ENCODE measurements at places on chromosomes 12 and 14. TPM values are rescaled to one million over a fixed set of nuclear protein-coding genes. Genes with fewer than 3 reads are reported as not detected.

DNA sequence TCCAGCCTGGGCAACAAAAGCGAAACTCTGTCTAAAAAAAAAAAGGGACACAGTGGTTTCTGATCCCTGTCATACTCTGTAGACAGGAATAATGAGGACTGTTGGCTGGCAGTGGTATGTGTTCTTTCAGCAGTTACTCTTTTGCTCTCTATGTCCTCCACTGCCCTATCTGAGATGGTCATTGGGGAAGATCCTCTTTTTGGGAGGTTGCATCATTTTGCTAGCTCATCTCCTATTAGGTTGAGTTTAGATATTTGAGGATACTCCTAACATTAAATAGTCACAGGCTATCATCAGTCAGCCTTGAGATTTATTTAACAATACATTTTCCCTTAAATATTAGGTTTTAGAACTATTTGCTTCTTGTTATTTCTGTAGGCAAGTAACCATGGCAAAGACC lies 5.9 kb upstream of the CCDC91 start:
- DNase-seq, result no peak

- no peak for DNase-seq
Observed at GRCh38 chr12:47751561-47751960, 7.1 kb downstream of the RAPGEF3 start.

DNA sequence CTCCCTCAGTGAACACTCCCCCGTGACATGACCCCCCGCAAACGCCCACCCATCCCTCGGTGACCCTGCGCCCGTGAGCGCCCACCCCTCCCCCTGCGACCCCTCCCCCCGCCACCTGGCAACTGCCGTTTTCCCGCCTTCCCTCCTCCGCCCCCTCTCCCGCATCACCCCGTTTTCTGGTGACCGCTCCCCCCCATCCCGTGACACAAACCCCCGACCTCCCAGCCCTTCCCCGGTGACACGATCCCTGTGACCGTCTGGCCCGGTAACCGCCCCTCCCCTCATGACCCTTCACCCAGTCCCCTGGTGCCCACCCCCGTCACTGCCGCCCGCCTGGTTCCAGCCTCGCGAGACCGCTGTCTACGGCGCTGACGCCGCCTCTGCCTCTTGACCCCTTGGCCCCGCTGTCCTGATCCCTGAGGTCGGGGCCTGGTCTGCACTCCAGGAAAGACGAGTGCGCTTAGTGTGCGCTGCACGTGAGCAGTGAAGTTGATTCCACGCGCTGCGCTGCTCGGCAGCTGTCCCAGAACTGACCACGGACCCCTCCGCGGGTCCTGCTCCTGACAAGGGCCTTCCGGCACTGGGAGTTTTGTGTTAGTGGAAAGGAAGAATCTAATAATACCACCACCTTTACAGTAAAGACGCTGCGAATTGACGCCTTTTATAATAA lies 59.4 kb downstream of the DDX51 start:
- DNase-seq, result peak; percentile 85

- DNase-seq, result no peak
Observed at GRCh38 chr14:104301731-104302460, 163.5 kb downstream of the KIF26A start.

- DNase-seq, result no peak
Observed at GRCh38 chr12:45354399-45354798, 138.5 kb downstream of the ANO6 start.

- DNase-seq, result no peak
Observed at GRCh38 chr12:107503887-107504885, 181.4 kb upstream of the PWP1 start.

GRCh38 chr14:31418440-31418839 lies 1.9 kb downstream of the HEATR5A start:
- no peak for DNase-seq

DNA sequence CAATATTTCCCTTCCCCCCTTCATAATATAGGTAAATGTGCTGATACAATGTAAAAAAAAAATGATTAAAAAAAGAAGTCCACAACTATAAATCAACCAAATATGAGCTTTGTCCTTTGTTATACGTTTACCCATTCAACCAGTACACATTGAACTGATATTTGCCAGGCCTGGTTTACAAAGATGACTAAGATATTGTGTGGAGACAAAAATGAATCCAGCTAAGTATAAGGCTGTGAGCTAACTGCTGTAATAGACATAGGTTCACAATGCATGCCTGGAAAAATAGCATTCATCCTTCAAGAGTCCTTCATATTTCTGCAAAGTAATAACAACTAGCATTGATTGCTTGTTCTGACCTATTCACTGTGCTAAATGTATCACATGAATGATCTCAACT lies 6.9 kb downstream of the C12orf56 start:
- DNase-seq, result no peak

GRCh38 chr12:116380108-116380507 lies 102.6 kb upstream of the MED13L start:
- no peak for DNase-seq

DNA sequence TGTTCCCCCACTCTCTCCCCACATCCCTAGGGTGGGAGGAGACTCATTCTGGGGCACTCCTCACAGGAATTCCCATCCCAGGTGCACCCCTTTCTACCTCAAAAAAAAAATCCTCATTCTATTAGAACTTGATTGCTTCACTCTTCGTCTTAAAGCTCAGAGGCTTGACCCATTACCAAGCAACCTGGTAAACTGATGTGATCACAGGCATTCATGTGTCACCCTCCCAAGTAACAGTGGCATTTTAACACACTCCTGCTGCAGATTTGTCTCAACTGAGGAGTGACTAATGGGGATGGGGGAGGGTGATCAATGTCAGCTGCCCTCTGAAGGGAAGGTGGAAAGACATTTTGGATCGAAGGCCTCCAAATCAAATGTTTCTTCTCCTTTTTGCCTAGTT lies 78.1 kb upstream of the PTHLH start:
- DNase-seq, result no peak

DNA sequence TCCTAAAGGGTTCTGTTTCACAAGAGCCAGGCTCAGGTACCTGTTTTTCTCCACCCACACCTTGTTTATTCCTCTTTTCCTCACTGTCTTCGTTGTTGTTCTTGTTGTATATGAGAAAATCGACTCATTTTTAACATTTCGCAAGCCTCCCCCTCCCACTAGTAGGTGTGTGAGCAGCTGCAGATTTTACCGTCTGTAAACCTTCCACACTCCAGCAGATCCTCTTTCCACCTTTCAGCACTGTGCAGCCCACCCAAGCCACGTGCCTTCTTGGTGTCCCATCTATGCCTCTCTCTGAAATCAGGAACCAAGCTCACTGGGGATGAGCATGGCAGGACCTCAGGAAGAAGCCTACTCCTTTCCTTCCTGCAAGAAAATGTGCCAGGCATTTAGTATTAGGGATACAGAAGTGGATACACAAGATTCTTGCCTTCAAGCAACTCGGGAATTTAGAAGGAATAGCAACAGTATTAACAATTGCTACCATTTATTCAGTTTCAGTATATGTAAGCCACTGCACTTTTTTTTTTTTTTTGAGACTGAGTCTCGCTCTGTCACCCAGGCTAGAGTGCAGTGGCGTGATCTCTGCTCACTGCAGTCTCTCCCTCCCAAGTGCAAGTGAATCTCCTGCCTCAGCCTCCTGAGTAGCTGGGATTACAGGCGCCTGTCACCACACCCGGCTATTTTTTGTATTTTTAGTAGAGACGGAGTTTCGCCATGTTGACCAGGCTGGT lies 113.6 kb downstream of the CHST11 start:
- DNase-seq, result no peak

- no peak for DNase-seq
Observed at GRCh38 chr12:15265875-15266274, 44.7 kb upstream of the RERG start.

GRCh38 chr14:82046512-82047226 lies 513.0 kb upstream of the SEL1L start:
- no peak for DNase-seq

Gene RD3L
- not detected for total RNA-seq

Gene MANSC4
- not detected for total RNA-seq

Gene PRH2
- total RNA-seq, result 1.4 TPM

Gene M6PR
- total RNA-seq, result 66.2 TPM

Gene CLEC6A
- not detected for total RNA-seq

Gene RAD9B
- total RNA-seq, result 0.71 TPM

Gene NAV3
- total RNA-seq, result 9.3 TPM

Gene BDKRB1
- 0.36 TPM for total RNA-seq

Gene NPFF
- total RNA-seq, result not detected

Gene EEF1AKMT3
- 10.0 TPM for total RNA-seq

Data from sigmoid colon (tissue), 7 donors.